M059J (cell line): ENCODE measurements at places on chromosomes 7 and 10. TPM values are rescaled to one million over a fixed set of nuclear protein-coding genes. Genes with fewer than 3 reads are reported as not detected.

The ASB10 gene
- total RNA-seq, result not detected in 2 replicates

The BPGM gene
- 36.4 and 39.6 TPM in 2 replicates for total RNA-seq

The UNCX gene
- total RNA-seq, result not detected in 2 replicates

The ZNF248 gene
- total RNA-seq, result 3.1 and 5.5 TPM in 2 replicates

The SAMD9 gene
- 131 and 132 TPM in 2 replicates for total RNA-seq

The ACTR3C gene
- total RNA-seq, result 0.07 TPM in 1 of 2 replicates, not detected in the other

The WNT16 gene
- total RNA-seq, result 0.17 TPM in 1 of 2 replicates, not detected in the other
